BE2C (cell line): ENCODE measurements at places on chromosomes 3 and 15.

DNA sequence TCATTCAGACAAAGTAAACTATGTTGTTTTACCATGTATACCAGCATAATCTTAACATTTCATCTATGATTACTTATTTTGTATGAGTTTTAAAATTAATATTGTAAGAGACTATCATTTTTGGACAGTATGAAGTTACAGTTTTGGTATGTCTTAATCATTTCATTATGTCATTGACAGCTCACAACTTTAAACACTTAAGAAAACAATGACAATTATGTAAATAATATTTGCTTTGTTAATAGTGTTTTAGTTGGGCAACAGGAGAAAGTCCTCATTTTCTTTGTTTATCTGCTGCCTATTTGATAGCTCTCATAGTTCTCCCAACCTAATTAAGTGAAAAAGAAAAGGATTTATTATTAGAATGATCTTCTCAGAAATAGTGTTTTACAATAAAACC is 80.2 kb downstream of the MEF2A start:
- no peak for DNase-seq

- no peak for DNase-seq
Observed at GRCh38 chr15:59843609-59844008, 154.5 kb upstream of the BNIP2 start.

DNA sequence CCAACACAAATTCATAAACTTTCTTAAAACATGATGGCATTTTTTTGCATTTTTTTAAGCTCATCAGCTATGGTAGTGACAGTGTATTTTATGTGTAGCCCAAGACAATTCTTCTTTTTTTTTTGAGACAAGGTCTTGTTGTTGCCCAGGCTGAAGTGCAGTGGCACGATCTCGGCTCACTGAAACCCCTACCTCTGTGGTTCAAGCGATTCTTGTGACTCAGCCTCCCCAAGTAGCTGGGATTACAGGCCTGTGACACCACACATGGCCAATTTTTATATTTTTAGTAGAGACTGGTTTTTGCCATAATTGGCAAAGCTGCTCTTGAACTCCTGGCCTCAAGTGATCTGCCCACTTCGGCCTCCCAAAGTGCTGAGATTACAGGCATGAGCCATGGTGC is 17.3 kb upstream of the USP50 start:
- DNase-seq, result no peak

- no peak for DNase-seq
Observed at GRCh38 chr3:152243301-152243711, 25.4 kb upstream of the MBNL1 start.

DNA sequence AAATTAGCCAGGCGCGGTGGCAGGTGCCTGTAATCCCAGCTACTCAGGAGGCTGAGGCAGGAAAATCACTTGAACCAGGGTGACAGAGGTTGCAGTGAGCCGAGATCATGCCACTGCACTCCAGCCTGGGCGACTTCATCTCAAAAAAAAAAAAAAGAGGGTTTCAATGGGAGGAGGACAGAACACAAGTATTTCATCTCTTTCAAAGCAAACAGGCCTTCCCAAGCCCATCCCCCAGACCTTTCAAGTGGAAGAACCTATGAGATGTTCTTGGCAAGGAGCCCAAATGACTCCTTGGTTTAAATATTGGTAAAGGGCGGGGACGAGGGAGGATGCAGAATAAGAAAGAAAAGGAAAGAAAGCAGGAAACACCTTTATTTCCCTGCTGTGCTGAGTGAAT is 62.2 kb upstream of the MCF2L2 start:
- DNase-seq, result no peak

DNA sequence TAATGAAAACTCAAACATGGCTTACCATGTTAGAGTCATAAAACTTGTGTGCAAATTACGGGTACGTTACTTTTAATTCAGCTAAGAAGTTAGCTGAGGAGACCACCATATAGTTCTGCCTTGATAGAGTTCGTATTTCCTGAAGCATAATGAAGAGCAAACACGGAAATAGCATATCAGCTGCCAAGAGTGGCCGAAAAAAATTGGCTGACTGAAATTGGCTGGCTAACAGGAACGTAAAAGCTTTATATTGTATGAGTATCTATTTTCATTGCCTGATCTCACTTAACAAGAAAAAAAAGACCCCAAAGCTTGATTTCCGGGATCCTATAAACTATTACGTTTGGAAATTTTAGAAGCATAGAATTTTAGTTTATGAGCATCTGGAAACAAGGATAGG is 1222.9 kb downstream of the ZPLD1 start:
- no peak for DNase-seq

DNA sequence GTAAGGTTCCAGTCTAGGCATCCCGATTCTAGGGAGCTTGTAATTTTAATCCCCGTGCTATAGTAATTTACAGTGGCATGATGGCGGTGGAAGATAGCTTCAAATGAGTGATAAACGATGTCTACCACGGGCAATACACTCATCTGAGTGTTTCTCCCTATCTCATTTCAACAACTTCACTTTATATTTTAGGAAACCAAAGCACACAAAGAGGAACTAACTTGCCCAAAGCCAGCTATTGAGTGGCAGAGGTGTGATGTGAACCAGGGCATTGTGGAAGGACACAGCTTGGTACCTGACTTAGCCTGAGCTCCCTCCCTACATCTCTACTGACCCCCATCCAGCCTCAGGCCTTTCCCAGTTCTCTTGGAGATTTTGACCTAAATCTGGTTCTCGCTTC is 16.9 kb upstream of the FILIP1L start:
- no peak for DNase-seq

GRCh38 chr3:58346368-58346767 is 13.7 kb downstream of the PXK start:
- DNase-seq, result no peak

DNA sequence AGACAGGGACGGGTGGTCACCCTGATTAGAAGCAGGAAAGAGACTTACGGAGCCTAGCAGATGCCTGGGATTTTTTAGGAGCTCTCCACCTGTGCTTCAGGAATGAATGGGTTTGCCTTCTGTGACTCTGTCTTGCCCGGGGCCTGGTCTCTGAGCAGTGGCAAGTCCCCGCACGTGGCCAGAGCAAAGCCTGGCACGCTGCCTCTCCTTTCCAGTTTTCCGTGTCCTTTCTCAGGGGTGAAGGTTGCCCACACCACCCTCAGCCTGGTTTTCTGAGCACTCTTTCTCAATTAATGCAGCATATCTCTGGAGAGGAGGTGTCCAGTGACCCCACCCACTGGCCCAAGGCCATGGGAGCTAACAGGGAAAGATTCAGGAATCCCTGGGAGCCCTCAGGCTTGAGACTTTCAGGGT is 14.5 kb upstream of the CHST14 start:
- DNase-seq, result no peak

GRCh38 chr15:70284438-70285214 is 186.9 kb upstream of the TLE3 start:
- peak; percentile 57 for DNase-seq

DNA sequence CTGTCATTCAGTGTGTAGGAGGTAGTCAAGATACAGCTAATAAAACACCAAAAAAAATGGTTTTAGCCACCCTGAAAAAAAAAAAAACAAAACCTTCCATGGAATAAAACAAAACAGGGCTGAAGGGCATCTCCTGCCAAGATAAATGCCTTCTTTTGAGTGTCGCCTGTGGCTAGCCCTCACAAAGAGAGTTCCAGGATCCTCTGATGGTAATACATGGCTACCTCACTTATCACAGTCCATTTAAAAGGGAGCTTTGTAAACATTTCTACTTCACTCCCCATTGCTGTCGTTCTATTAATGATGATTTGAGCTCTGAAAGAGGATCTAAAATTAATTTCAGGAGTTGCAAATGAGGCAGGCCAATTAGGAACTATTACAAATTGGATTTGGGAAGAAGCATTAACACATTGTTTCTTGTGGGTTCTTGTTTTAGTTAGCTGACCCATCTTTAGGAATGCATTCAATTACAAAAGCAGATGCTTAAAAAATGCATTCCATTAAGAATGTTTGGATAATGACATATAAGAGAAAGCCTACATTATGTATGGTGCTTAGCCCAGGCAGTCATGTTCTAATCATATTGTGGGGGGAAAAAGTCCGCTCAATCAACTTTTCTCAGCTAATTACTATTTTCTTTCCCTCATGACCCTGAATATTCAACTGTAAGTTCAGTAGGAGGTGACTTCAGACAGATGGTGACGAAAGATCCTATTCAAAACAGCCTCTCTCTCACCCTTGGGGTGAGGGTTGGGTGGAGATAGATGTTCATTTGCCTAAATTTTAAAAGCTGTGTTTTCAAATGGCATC is 255.1 kb upstream of the WNT5A start:
- no peak for DNase-seq

DNA sequence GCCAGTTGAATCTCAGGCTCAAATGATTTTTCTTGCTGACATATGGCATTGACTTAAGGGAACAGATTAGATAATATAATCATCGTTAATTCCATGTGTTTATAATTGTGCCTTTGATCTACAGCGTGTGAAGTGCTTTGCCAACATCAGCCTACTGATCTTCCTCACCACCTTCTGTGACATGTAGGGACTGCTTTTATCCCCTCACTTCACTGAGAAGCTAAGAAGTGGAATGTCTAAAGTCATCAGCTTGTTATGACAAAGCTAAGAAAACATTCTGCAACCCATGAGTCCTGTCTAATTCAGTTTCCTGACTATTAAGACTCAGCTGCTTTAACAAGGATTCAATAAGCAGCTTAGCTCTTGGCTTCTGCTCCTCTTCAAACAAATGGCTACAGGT is 106.0 kb downstream of the MYH15 start:
- DNase-seq, result no peak

GRCh38 chr3:85228966-85229365 is 270.2 kb downstream of the CADM2 start:
- no peak for DNase-seq

DNA sequence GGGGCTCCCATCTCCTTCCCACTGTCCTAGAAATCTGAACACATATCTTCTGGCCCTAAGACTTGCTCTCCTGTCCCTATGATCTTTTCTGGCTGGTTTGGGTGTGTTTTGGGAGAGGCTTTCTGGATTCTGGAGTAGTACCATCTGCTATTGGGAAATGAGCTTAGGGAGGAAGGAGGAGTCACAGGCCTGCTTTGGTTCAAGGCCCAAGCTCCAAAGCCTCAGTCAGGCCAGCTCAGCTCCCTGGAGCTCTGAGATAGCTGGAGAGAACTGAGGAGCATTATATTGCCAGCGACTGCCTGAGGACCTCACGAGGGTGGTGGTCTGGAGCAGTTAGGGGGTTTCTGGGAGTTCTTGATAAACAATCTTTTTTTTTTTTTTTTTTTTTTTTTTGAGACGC is 18.7 kb downstream of the RASGRF1 start:
- no peak for DNase-seq

DNA sequence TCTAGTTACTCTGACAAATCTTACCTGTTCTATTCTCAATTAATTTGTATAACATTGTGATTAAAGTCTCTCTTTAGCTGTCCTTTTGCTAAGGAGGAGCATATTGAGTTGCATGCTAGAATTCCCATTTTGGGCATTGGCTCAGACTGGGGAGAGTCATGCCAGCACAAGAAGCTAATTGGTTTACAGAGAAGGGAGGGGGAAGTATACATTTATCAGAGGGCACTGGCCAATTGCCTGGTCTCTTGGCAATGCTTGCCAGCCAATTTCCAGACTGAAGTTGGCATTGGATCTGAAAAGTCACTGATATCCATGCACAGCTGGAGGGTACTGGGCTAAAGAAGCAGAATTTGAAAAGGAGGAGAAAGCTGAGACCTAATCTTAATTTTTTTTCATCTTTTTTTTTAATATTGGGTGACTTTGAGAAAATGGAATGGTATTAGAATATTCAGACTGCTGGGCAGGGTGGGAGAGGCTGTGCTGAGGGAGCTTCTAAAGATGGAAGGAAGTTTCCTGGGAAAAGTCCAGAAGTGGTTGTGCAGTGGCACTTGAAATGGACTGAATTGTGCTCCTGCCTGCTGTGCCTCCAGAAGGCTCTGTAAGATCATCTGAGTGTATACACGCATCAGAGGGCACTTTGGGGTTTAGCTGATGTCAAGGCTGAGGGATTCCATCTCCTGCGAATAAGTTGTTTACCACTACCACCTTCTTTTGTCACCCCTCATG is 365.2 kb upstream of the DPH6 start:
- no peak for DNase-seq

DNA sequence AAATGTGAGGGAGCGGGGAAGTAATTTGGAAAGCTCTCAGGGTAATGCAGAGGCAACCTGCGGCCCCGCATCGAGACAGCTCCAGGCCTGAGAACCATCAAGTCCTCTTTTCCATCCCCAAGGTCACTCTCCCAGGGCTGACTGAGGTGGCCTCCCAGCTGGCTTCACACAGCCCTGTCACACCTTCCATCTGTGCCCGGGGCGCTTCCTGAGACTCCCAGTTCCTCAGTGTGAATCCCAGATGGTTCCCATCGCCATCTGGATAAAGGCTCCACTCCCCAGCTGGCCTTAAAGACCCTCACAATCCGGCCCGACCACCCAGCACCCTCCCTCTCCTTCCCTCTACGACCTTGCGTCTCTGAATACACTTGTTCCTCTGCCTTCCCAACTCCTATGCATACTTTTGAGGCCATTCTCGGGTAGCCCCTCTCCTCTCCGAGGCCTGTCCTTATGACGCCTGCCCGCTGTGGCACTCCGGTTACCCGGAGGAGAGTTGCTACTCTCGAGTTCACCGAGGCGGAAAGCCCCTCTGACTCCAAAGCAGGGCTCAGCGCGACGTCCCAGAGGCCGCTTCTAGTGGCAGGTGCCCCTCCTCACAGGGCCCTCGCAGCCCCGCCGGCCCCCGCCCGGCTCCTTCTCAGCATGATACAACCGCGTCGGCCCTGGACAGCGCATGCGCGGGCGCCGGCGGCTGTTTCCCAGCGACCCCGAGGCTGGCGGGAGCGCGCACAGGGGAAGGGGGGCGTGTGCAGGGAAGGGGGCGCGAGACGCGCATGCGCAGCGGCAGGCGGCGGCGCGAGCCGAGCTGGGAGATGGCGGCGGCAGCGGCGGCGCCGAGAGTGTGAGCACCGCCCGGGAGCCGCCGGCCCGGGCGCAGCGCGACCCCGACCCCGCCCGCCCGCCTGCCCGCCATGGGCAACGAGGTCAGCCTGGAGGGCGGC is at the start of gene BSN:
TSS of gene BSN (plus strand) at position 786 of the 941 bp plus-strand sequence. CDS start at position 912, 126 bp downstream.
- DNase-seq, result peak; percentile 92

GRCh38 chr3:25372167-25372566 is 55.9 kb upstream of the RARB start:
- no peak for DNase-seq

DNA sequence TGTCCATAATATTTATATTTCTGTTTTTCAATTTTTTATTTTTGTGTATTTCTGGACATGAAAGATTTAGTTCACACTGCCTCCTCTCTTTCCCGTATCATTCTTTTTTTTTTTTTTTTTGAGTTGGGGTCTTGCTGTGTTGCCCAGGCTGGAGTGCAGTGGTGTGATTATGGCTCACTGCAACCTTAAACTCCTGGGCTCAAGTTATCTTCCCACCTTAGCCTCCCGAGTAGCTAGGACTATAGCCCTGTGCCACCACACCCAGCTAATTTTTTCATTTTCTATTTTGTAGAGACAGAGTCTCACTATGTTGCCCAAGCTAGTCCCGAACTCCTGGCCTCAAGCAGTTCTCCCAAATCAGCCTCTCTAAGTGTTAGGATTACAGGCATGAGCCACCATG is 53.6 kb downstream of the PRKCI start:
- DNase-seq, result no peak

GRCh38 chr3:58536501-58537411 is at the start of gene ACOX2:
TSS of gene ACOX2 (minus strand) at chr3:58537190. CDS start at chr3:58535106, 2,084 bp downstream.
- DNase-seq, result no peak
